ENCODE measurements at places on chromosomes 7 and 10. TPM values are rescaled to one million over a fixed set of nuclear protein-coding genes. Genes with fewer than 3 reads are reported as not detected.

GRCh38 chr7:158495216-158495615 lies 92.4 kb downstream of the PTPRN2 start:
- no peak for DNase-seq

- DNase-seq, result no peak
Observed at GRCh38 chr10:1378473-1378872, 322.3 kb downstream of the WDR37 start.

GRCh38 chr7:101393865-101394264 lies 31.2 kb downstream of the COL26A1 start:
- no peak for DNase-seq

DNA sequence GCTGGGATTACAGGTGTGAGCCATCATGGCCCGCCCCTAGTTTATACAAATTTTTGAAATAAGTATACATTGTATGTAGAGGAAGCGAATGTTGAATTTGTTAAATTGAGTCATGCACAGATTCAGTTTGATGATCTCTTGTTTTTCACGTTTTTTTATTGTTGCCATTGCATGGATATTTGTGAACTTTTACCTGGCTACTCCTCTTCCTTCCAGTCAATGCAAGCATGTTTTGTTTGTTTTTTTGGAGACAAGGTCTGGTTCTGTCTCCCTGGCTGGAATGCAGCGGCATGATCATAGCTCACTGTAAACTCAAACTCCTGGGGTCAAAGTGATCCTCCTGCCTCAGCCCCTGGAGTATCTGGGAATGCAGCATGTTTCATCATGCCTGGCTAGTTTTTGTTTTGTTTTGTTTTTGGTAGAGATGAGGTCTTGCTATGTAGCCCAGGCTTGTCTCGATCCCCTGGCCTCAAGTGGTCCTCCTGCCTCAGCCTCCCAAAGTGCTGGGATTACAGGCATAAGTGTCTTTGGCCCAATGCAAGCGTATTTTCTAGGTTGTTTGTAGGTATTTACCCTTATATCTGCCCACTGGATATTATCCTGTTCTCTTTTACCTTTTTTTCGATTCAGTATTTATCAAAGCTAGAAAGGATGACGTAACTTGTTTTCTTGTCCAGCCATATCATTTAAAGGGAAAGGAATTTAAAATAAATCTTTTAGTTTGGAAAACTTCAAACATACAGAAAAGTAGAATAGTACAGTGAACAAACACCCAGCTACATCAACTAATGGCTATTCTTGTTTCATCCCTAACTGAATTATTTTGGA lies 11.0 kb downstream of the LCOR start:
- DNase-seq, result no peak

- DNase-seq, result no peak
Observed at GRCh38 chr7:155220903-155221302, 76.8 kb upstream of the INSIG1 start.

GRCh38 chr10:111439034-111439842 lies 362.4 kb downstream of the ADRA2A start:
- DNase-seq, result no peak

DNA sequence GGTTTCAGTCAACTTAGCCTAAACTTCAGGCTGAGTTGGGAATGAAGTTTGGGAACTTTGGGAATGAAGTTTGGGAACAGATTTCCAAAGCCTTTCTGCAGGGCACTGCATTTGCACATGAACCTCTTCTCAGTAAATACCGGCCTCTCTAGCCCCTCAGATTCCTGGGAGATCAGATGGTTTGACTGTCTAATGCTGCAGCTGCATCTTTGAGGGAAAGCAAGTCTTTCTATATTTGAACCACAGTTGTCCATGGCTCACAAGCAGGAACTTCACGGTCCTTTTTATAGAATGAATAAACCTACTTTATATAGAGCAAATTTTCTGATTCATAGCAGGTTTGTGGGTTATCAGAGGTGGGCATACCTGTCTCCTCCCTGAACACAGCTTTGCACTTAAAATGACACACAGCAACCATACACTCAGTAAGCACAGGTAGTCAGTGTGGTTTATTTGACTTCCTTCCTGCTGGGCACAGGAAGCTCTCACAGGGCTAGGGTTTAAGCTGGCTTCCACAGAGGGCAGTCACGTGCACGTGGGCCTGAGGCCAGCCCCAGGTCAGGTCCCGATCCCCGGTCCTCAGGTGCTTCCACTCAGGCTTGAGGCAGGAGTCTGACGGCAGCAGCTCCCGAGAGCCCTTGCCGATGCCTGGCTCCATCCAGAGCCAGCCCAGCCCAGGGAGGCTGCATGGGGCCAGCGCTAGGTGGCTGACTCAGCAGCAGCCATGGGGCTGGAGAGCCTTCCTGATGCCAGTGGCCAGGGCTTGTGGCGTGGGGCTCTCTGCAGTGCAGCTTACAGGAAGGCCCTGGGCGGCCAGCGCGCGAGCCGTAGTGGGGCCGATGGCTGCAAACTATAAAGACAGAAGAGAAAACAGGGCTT lies 12.8 kb upstream of the MMP21 start:
- no peak for DNase-seq

The HOXA2 gene
- polyA plus RNA-seq, result 13.4 TPM

The KLF14 gene
- 0.84 TPM for polyA plus RNA-seq

The COL13A1 gene
- polyA plus RNA-seq, result 34.7 TPM

The TLL2 gene
- 0.65 TPM for polyA plus RNA-seq

The OR2A7 gene
- polyA plus RNA-seq, result 7.6 TPM

The NIPSNAP2 gene
- polyA plus RNA-seq, result 139 TPM

The BMPER gene
- polyA plus RNA-seq, result 28.1 TPM

All from left renal cortex interstitium (tissue), 4 donors.